ENCODE measurements at places on chromosomes 12 and 14. TPM values are rescaled to one million over a fixed set of nuclear protein-coding genes. Genes with fewer than 3 reads are reported as not detected.

GRCh38 chr14:52349731-52350130 is 35.6 kb downstream of the PTGER2 start:
- no peak for DNase-seq

The TGM1 gene
- total RNA-seq: 114 TPM

GRCh38 chr12:131922772-131923171 is 6.3 kb upstream of the PUS1 start:
- DNase-seq: no peak

DNA sequence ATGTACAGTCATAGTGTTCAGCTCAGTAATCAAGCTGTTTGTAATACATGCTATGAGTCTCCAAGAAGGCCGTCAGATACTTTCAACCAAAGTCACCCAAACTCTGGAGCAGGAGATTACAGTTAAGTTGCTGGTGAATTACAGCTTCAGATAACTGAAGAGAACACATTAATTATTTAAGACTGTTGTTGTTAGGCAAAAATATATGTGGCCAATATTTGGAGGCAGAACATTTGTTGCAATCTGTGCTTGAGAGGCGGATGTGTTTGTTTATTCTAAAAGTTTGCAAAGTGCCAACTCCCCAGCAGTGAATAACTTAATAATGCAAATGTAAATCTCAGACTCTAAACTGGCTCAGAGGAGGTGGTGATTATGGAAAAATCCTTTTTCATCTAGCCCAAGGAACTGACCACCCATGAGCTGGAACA is 300.7 kb upstream of the TBX3 start:
- DNase-seq: no peak

The PPP2R5C gene
- total RNA-seq: 90.5 TPM

The CIT gene
- 3.6 TPM for total RNA-seq

GRCh38 chr14:80364274-80364673 is 153.0 kb upstream of the DIO2 start:
- DNase-seq: no peak

GRCh38 chr12:42705863-42706262 is 116.3 kb upstream of the PRICKLE1 start:
- DNase-seq: peak; percentile 28
